ENCODE measurements at places on chromosomes 7 and 10.

DNA sequence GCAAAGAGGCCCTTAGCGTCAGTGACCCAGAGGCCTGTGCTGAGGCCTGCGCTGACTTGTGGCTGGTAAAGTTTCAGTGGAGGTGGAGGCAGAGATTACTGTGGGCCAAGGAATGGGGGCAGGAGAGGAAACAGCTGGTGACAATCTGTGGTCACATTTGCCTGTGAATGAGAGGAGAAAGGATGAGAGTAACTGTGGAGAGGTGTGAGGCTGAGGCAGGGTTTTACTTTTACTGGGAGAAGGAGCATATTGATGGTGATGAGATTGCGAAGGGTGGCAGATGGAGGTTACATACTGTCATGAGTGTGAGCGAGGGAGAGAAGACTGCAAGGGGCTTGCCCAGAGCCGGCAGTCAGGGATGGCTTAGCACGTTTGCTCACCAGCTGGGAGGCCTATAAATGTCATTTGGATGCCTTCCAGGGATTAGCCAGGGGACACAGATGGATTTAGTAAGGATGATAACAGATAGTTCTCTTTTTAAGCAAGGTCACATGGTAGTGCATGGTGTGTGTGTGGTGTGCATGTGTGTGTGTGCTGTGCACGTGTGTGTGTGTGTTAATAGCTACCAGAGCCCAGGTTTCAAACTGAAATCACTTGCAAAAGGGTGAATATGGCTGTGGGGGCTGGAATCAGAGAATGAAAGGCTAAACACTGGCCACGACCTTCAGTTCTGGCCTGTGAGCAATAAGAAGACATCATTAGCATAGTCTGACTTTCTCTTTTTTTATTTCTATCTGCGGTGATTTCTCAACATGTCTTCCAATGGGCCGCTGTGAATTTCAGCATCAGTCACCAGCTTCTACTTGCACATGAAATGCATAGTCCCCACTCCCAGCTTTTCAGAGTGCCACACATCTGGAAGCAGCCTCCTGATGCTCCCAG is 291.5 kb upstream of the ZNF32 start:
- no peak for DNase-seq

DNA sequence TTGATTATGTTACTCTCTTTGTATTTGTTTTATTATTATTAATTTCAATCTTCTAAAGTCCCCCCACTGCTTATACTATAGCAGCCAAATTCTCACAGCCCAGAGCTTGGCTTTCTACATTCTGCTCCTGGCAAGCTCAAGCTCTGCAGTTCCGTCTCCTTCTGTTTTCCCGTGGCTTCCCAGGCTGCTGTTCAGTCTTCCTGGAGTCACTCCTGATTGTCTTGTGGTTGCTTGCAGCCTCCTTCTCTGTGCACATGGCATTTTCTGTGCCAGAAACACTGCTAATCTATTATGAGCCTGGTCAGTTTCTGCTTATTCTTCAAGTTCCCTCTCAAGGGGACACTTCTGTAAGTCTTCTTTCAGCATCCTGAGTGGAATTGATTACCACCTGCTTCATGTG is 533.7 kb upstream of the IGFBP3 start:
- DNase-seq, result no peak

DNA sequence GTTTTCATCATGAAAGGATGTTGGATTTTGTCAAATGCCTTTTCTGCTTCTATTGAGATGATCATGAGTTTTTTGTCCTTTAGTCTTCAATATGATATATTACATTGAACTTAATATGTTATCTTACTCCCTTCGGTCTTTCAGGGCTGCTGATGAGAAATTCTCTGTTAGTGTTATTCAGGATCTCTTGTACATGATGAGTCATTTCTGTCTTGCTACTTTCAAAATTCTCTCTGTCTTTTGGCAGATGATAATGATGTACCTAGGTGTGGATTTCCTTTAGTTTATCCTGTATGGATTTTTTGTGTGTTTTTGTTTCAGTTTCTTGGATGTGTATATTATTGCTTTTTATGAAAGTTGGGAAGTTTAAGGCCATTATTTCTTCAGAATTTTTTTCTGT is 320.9 kb upstream of the NPSR1 start:
- DNase-seq, result no peak

GRCh38 chr7:73831834-73832651 is 1.2 kb downstream of the CLDN4 start:
- DNase-seq, result no peak

- no peak for DNase-seq
Observed at GRCh38 chr7:26309089-26309488, 17.4 kb downstream of the SNX10 start.

- DNase-seq, result no peak
Observed at GRCh38 chr10:63286340-63286739, 153.2 kb downstream of the NRBF2 start.
